AG09319 (cell line): ENCODE measurements at places on chromosomes 11 and 22.
A peak's percentile ranks its signal among the peaks of the same experiment; 100 is the strongest.

DNA sequence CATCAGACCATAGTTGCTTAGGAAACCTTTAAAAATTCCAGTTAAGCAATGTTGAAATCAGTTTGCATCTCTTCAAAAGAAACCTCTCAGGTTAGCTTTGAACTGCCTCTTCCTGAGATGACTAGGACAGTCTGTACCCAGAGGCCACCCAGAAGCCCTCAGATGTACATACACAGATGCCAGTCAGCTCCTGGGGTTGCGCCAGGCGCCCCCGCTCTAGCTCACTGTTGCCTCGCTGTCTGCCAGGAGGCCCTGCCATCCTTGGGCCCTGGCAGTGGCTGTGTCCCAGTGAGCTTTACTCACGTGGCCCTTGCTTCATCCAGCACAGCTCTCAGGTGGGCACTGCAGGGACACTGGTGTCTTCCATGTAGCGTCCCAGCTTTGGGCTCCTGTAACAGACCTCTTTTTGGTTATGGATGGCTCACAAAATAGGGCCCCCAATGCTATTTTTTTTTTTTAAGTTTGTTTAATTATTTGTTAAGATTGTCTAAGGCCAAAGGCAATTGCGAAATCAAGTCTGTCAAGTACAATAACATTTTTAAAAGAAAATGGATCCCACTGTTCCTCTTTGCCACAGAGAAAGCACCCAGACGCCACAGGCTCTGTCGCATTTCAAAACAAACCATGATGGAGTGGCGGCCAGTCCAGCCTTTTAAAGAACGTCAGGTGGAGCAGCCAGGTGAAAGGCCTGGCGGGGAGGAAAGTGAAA is 73.4 kb downstream of the NCAPD3 start:
- DNase-seq: no peak

GRCh38 chr11:31254415-31254814 is 115.1 kb downstream of the DCDC1 start:
- no peak for DNase-seq

DNA sequence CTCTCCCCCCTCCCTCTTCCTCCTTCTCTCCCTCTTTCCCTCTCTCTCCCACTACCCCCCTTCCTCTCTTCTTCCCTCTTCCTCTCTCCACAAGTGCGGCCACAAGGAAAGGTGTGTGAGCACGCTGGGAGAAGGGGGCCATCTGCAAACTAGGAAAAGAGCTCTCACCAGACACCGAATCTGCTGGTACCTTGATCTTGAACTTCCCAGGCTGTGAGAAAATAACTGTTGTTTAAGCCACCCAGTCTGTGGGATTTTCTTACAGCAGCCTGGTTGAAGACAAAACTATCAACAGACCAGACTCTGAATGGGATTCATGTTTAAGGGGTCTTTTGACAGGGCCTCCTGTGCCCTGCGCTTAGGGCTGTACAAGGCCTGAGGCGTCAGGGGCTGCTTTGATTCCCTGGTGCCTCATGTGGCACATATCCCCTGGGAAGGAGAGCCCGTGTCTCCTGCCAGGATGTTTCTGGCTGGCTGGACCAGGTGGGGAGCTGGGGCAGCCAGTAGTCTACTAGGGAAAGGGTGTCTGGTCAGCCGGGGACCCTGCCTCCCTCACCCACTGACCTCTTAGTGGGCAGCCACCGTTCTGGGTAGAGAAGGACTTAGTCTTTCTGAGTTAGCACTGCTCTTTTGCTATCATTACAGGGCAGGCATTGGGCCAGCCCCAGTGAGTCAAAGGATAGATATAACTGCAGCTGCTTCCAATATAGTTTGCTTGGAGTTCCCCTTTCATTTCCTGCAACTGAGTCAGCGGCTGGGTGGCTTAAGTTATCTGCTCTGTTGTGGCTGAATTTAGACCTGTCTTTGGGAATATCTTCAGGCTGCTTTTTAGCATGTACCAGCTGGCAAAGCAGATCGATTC is 6.2 kb downstream of the PANX1 start:
- peak; percentile 81 for DNase-seq

DNA sequence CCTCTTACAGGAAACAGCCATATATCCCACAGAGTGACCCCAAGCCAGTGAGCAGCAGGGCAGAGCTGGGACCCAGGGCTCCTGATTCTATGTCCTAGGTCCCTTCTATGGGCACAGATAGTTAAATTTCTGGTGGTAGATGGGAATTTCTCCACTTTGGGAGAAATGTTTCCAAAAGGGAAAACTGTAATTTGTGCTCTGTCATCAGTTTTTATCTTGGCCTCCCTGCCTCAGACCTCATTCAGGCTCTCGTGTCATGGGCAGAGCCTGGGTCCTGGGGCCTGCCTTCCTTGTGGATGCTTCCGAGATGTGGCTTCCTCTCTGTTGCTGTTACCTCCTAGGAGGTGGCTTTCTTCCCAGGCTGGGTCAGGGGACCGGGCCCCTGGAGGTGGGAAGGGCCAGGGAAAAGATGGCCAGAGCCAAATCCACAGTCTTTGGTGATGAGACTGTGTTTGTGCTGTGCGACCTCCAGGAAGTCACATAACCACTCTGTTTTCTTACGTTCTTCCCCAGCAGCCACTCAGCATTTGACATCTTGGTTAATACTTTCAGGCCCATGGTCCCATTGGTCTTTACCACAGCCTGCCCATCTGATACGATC is 8.6 kb downstream of the LRRC32 start:
- DNase-seq: no peak

DNA sequence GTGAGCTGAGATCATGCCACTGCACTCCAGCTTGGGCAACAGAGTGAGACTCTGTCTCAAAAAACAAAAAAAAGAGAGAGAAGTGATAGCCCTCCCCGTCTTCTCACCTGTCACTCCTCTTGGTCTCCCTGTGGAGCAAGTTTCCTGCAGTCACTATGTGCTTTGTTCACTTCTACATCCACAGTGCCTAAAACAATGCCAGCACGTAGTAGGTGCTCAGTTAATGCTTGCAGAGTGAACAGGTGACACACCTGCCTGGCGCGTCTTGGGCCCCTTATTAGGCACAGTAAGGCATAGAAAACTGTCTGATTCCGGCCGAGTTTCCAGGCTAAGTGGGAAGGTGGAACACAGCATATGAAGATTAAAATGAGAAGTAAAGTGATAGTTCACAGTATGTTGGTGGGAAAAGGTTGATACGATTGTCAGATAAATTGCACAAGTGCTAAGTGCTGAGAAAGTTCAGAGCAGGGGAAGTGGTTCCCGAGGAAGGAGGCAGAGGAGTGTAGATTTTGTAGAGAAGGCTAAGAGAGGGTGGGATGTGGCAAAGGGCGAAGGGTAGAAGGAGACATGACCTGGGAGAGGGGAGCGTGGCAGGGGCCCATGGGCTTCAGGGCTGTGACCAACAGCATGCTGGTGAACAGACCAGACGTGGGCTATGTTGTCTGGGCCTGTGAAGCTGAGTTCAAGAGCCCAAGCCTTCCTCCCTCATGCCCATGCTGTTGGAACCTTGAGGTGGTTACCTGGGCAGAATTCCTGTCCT is 41.9 kb downstream of the BCR start:
- DNase-seq: no peak

- no peak for DNase-seq
Measured at GRCh38 chr11:17407575-17407974, 19.1 kb upstream of the KCNJ11 start.

- no peak for DNase-seq
Measured at GRCh38 chr22:17083811-17084441, 874 bp upstream of the IL17RA start.

DNA sequence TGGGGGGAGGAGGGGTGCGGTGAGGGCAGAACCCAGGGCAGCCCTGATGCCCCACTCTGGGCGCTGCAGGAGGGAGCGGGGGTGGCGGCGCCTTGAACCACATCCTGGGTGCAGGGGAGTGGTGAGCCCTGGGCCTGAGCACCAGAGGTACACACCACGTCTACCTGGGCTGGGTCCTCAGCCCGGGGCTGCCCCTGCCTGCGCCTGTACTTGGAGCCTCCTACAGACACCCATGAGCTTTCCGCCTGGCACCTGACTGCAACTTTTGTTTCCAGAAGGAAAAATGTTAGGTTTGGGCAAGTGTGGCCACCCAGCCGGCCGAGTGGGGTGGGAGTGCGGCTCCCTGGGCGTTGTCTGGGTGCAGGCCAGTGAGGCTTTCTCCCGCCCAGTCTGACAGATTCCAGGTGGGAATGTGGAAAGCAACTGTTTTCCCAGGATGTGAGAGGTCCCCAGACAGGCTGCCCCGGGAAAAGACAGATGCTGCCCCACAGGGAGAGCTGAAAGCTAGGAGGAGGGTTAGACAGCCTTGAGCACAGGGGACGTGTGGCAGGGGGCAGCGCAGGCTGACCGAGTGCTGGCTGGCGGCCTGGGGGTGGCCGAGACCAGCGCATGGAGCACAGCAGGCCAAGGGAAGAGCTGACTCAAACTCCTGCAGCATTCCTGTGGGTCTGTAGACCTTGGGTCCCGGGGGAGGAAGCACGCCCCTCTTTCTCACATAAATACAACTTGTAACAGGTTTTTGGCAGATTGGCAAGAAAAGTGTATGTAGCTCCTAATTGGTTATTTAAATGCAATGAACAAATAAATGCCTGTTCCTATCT is 44.1 kb downstream of the GNB1L start:
- DNase-seq: no peak

DNA sequence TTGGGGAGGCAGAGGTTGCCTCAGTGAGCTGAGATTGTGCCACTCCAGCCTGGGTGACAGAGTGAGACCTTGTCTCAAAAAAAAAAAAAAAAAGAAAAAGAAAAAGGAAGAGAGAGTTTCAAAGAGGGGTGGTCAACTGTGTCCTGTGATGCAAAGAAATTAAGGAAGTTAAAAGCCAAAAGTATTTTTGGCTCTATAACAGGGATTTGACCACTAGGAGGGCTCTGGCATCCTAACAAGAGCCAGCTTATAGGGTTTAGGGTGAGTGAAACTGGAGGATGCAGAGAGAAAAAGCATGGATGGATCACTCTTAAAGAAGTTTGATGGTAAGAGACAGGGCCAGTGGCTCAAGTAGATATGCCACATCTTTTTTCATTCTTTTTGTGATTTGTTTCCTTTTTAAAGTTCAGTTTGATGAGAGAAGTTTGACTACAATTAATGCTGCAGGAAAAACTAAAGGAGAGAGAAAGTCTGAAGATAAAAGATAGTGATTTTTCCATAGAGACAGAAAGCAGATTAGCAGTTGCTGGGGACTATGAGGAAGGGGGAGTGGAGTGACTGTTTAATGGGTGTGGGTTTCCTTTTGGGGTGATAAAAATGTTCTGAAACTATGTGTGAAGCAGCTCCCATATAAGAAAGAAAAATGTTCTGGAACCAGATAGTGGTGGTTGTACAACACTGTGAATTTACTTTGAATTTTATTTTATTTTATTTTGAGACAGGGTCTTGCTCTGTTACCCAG is 11.1 kb upstream of the MICAL2 start:
- DNase-seq: no peak

- no peak for DNase-seq
Measured at GRCh38 chr11:11163669-11164333, 189.2 kb downstream of the CSNK2A3 start.

DNA sequence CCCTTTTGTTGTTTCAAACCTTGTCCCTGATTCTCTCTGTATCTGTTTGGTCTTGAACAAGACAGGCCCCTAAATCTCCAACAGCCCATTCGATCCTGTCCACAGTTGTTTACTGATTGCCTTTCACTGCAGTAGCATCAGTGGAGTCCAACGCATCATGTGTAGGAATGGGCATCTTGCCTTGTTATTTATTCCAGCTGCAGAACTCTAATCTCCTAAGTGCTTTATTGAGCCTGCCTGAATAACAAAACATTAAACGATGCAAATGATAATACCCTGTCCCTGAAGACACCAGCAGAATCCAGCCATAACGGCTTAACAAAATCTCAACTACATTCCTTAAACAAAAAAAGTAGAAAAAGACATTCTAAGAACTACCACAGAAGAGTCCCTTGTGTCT is 50.1 kb downstream of the SLC35F2 start:
- DNase-seq: no peak

DNA sequence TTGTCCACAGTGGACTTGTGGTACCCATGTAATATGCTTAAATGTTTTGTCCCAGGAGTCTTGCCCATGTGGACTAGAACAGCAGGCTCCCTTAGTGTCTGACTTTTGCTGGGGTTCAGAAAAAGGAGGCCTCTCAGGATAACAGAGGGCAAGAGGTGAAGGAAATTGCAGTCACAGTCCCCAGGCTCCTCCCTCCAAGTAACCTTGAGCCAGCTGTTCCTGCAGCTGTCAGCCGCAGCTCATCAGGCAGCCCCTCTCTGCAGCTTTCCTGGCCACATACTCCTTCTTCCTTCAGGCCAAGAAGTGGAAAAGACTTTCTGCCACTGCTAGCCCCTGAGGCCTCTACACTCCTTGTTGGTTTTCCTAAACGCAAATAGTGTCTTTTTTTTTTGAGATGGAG is 6.3 kb upstream of the MYO18B start:
- no peak for DNase-seq

DNA sequence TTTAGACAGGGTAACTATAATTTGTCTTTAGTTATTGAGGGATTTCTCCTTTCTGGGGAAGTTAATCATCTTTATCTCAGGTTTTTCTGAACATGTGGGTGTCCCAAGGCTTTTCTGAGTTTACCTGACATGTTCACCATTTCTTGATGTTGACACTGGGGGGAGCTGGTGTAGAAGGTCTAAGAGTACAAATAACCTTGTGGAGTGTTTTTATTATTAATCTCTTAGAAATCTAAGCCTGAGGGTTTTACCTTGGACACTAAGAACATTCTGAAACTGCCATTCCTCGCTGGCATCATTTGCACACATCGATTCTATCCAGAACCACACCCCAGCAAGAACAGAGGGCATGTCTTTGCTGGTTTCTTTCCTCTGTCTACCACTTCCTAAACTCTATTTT is 15.6 kb upstream of the C11orf91 start:
- no peak for DNase-seq

- no peak for DNase-seq
Measured at GRCh38 chr11:76151556-76152085, 54.7 kb downstream of the WNT11 start.

GRCh38 chr11:69233744-69234570 is 60.0 kb upstream of the MYEOV start:
- DNase-seq: no peak

DNA sequence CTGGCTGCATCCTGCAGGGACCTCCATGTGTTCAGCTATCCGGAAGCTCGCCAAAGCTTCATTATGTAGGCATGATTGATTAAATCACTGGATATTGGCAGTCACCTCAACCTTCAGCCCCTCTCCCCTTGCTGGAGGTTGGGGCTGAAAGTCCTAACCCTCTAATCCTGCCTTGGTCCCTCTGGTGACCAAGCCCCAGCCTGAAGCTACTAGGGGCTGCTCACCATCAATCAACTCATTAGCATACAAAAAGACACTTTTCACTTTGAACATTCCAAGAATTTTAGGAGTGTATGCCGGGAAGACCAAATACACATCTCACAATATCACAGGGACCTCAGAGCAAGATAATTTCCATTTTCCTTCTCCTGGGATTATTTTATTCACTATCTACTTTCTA is 38.8 kb upstream of the TPBGL start:
- no peak for DNase-seq
